ENCODE measurements at places on chromosomes 3 and 15.

DNA sequence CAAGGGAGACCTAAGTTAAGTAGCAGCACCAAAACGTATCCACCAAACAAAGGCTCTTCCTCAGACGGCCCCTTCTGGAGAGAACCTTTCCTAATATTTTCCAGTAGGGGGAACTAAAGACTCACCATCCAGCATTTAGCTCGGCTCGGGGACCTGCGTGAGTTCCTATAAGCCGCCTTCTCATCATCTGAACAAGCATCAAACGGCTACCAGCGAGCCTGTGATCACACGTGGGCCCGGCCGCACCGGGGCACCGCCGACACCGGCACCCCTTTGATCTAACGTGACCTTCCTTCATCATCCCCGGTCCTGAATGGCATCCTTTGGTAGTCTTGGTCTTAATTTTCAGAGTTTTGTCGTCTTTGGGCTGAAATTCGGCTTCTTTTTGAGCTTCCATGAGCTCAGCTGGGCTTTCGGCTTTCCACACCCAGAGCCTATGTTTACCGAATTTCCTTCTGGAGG is 1.4 kb upstream of the ROBO2 start:
- peak; percentile 77 for DNase-seq

DNA sequence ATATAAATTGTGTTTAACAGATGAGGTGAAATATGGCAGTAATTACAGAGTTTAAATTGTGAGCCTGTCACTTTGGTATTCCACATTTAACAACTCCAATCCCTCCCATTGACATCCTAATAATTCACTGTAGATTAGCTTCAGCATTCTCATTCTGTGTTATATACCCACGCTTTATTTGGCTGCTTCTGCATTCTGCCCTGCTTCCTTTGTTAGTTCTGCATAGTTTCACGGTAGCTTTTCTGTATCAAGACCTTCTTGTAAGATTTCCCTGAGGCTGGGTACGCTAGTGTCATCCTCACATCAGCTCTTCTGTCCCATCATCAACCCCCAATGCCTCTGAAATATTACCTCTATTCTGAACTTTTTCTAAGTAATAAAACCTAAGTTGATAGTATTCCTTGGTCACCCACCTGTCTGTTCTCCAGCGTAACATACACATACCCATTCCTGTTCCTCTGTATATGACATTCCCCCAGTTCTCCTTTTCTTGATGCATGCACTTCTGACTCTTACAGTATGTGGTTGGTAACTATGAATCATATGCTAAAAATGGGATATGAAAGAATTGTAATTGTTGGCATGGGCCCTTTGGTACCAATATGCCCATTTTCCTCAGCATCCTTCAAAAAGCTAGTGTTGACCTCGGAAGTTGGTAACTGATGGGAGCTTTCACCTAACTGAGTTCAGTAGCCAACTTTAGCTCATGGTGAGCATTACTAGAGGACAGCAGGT is 171.2 kb downstream of the KLHL25 start:
- peak; percentile 45 for DNase-seq

DNA sequence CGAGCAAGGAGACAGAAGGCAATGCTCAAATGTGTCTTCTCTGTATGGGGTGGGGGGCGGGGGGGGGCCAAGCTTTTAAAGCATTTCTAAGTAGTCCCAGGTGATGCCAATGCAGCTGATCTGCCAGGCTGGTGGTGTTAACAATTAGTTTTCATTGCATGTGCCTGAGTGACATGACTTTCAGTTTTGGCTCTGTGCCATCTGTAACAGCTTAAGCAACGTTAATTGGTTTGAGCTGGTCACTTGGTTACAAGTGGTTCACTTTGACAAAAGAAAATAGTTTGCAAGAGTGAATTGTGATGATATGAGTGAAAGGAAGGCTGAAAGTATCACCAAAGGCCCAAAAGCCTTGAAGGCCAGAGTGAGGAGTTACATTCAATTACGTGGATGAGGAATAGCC is 26.4 kb upstream of the LRIG1 start:
- no peak for DNase-seq

DNA sequence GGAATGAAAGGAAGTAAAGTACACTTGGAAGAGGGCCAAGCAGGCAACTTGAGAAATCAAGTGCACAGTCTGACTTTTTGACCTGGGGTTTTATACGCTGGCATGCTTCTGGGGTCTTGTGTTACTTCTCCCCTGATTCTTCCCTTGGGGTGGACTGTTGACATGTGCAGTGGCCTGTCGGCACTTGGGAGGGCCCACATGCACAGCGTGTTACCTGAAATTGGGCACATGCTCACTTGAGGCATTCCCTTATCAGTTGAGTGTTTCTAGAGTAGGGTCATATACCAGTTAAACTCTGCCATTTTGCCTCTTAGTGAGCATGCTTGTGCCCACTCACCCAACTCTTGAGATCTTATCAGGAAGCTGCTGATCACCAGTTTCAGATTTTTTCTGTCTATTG is 329.1 kb upstream of the SOX2 start:
- no peak for DNase-seq

DNA sequence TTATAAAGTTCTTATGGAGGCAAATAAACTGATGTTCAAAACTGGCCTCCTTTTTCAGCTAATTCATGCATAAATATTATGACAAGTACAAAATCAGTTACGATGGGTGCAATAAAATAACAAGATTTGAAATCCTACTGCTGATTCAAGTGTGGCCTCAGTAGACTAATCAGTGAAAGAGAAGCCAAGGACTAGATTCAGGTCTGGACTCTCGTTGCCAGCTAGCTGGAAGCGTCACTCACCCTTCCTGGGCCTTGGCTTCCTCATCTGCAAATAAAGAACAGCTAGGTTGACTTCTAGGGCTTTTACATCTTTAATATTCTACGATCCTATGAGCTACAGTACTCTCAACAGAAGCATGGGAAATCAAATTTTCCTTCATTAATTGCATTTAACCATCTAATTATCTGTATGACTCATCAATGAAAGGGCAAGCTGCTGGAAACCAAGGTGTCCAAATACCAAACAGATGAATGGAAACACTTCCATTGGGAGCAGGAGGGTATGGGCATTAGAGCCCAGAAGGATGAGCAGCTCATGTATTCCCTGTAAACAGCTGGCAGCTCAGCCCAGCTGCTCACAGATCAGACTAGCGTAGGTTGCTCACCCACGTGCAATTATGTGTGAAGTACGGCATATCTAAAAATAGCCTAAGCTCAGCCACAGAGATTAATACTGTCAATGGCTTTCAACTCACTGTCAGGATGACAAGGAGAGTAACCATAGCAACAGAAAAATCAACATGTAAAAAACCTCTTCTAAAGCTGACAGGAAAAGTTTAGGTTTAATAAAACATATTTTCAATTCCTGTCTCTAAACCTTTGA is 294.8 kb downstream of the PLCL2 start:
- peak; percentile 12 for DNase-seq

GRCh38 chr15:39028069-39028468 is 463.5 kb upstream of the RASGRP1 start:
- DNase-seq: peak; percentile 53

DNA sequence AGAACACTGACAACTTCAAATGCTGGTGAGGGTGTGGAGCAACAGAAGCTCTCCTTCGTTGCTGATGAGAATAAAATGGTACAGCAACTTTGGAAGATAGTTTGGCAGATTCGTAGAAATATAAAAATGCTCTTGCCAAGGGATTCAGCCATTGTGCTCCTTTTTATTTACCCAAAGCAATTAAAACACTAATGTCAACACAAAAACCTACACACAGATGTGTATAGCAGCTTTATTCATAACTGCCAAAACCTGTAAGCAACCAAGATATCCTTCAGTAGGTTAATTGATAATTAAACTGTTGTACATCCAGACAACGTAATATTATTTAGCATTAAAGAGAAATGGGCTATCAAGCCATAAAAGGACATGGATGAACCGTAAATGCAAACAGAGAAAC is 37.8 kb upstream of the LSAMP start:
- DNase-seq: no peak

GRCh38 chr3:145898487-145898886 is 262.5 kb downstream of the PLOD2 start:
- DNase-seq: peak; percentile 6

GRCh38 chr3:143697975-143698374 is 150.3 kb downstream of the SLC9A9 start:
- no peak for DNase-seq

- DNase-seq: no peak
Observed at GRCh38 chr3:175304404-175304803, 445.3 kb downstream of the NAALADL2 start.

GRCh38 chr3:61620073-61620472 is 58.7 kb downstream of the PTPRG start:
- no peak for DNase-seq

DNA sequence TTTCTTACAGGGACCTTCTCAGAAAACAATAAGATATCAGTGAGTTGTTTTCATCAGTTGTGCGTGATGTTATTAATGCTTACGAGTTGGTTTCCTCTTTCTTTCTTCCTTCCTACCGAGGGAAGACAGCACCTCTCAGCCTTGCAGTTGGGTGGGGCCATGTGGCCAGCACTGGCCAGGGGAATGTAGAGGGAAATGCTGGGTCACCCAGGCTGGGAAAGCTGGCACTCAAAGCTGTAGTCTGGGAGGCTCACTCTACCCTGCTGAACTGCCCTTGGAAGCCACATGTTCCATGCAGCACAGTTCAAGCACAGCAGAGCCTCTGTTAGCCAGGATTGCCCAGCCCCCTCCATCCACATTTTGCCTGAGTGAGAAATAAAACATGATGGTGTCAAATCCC is 10.1 kb upstream of the CHCHD6 start:
- DNase-seq: no peak

- DNase-seq: no peak
Observed at GRCh38 chr3:85670634-85671205, 711.9 kb downstream of the CADM2 start.

- DNase-seq: peak; percentile 6
Observed at GRCh38 chr3:74387111-74387735, 227.2 kb downstream of the CNTN3 start.

GRCh38 chr3:118544458-118544857 is 490.2 kb downstream of the IGSF11 start:
- DNase-seq: no peak

DNA sequence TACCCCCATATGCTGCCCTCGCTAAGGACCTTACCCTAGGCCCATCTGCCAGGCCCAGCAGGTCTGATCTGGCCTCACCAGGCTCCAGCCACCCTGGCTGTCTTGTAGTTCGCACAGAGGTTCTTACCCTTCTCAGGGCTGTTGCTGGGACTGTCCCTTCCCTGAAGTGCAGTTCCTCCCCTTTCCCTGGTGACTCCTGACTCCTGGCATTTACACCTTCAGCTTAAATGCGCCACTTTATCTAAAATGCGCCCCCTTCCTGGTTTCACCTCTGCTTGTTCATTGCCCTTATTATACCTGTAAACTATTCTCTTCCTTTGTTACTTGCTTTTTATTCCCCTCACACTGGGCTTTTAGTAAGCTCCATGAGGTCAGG is 835 bp upstream of the TTLL3 start:
- no peak for DNase-seq

DNA sequence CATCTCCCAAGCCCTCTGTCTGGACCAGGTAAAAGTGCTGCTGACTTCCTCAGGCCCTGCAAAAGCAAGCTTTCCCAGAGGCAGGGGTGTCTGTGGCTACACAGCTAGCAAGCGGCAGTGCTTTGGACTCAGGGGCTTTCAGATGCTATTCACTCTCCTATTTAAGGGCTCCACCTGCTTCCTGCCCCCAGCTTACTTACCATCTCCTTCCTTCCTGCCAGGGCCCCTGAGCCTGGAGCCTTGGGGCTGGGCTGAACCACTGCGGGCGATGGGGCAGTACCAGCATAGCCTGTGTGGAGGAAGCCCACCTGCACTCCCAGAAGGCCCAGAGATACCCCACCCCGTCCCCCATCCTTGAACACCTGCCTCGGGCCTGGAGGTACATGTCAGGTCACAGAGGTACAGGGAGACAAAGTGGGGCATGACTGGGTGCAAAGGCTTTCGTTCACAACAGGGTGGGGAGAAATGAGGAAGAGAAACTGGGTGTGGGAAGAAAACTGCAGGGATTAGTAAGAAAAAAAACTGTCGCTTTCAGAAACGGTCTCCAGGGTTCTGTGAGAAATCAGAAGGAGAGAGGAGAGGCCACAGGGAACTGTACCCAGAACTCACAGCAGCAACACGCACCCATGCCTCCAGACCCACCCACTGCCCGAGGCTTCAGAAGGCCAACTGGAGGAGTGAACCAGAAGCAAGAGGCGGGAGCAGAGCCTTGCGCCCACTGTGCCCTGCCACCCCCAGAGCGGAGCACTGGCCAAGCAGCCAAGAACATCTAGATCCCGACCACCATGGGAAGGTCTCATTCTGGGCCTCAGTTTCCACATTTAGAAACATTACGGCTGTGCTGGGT is 49.5 kb downstream of the CCDC12 start:
- no peak for DNase-seq

GRCh38 chr15:50425219-50425618 is 1.0 kb downstream of the USP8 start:
- peak; percentile 9 for DNase-seq

DNA sequence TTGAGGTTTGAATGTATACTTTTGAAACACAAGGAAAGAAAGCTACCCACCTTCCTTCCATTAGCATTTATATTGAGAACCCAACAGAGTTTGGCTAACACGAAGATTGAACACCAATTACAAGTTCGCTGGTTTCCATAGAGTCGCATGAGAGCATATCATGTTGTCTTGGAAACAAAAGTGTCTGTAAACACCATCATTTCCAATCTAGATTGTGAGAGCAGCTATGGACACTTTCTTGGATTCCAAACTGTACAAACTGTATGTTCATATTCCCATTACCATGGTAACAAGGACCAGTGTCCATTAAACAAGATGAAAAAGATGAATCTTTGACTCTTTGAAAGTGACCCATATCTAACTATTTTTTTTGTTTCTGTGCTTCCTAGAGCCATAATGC is 529.9 kb upstream of the ROBO1 start:
- DNase-seq: no peak

Measured in AG10803 (cell line).